Stimulated activated CD4-positive, alpha-beta T cell treated with anti-CD3 and anti-CD28 coated beads, Interleukin-4, amount 100 ng/mL, for 1 hour (primary cell): ENCODE measurements at places on chromosomes 11 and 22.

DNA sequence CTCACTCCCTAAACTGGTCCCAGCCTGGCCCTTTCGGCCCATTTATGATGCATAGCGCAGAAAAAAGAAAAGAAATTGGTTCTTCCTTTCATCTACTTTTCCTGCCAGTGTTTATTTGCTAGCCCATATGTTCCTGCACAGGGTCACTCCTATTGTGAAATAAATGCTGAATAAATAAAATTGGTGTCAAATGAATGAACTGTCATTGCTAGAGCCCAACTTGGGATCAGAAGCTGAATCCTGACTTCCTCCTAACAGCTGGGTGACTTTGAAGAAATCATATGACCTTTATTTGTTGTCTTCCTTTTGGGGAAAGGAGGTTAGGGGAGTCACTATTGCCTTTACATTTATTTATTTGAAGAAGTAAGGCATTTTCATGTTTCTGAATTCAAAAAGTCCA, 92.0 kb downstream of the PRR5L start:
- no peak for DNase-seq

GRCh38 chr22:41913842-41914534, 886 bp downstream of the SHISA8 start:
- DNase-seq: no peak

DNA sequence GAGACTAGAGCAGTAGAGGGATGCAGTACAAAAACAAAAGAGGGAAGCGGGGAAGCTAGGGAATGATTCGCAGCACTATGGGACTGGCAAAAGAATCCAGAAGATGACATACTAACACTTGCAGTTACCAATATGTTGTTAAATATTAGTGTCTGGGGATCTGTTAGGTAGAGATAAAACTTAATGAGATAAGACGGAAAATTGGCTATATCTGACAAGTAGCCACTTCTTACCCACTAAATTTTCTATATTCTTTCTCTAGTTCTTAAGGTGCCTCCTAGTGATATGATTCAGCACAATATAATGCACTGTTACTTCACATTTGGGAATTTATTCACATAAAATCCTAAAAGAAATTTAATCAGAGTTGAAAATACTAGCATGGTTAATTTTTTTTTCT, 30.8 kb downstream of the CCDC90B start:
- DNase-seq: no peak

DNA sequence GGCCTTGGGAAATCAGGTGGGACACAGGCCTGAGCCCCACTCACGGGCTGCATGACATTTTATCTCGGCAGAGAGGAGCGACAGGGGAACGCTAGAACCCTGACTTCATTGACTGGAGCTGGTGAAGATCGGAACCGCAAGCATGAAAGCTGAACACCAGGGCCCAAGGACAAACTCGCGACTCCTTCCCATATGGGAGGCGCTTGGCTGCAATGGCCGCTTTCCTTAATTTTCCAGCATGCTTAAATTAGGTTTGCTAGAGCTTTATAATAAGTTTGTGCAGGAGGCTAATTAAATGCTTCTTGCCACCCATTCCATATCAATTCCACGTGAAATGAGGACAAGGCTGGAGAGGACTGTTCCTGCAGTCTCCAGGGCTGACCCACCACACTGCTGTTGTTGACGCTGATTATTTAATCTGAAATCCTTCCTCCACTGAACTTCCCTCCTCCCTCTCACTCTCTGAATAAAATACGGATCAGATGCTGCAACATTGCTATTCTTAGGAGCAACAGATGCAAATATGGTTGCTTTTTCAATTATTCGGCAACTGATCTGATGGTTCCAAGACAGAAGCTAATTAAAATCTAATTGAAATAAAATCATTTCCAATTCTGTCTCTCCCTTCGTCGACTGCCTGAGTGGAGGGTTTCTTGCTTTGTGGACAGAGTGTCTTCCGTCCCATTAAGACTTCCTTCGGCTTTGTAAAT, 692.9 kb downstream of the OPCML start:
- no peak for DNase-seq

- no peak for DNase-seq
Observed at GRCh38 chr11:95453616-95454171, 222.7 kb upstream of the SESN3 start.

GRCh38 chr11:56624661-56625110, 10.0 kb upstream of the OR5M1 start:
- no peak for DNase-seq

- DNase-seq: no peak
Observed at GRCh38 chr11:61543606-61544306, 35.2 kb downstream of the LRRC10B start.

DNA sequence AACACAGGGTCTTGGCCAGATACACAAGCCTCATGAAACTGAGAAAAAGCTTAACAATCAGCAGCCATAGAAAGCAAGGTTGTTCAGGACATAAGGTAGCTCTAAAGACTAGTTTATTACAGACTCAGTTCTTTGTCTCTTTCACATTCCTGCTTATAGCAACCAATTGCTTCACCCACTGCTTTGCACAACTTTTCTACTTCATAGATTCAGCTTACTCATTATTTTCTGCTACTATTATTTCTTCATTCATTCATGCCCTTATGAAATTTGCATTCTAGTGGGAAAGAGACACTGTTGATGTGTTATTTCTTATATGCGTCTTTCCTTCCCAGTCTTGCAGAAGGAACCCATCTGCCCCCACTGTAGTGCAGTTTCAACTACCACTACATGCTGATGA, 4.7 kb downstream of the CCDC34 start:
- DNase-seq: no peak

DNA sequence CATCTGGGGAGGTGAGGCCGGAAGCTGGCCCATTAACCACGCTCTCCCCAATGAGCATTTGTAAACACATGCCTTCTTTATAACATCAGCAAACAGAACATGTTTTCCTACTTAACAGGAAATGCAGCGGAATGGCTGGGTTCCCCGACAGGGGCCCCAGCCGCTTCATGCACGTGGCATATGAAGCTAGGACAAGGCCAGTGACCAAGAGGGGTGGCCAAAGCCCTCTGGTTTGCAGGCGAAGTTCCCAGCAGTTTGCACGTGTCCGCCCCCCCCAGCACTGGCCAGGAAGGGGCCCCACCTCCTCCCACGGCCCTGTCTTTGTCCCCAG, 38.7 kb upstream of the LINC01488 start:
- DNase-seq: no peak
